ENCODE measurements at places on chromosomes 2 and 18.

DNA sequence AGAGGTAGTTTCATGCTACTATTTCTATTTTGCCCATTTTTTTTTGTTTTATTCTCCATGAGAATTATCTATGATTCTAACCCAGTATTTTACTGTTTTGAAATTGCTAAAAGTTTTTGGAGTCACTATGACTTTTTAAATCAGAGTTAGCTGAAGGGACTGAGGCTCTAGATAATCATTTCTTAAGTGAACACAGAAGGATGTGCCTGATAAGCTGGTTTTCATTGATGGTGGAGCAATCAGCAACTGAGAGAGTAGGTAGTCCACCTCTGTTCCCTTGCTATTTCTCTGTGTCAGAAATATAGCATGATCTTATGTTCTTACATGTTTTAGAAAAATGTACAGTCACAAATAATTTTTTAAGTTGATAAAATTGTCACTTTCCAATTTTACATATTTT, 59.4 kb downstream of the CCDC138 start:
- no peak for DNase-seq

GRCh38 chr18:56351911-56352500, 286.4 kb downstream of the TXNL1 start:
- no peak for DNase-seq

DNA sequence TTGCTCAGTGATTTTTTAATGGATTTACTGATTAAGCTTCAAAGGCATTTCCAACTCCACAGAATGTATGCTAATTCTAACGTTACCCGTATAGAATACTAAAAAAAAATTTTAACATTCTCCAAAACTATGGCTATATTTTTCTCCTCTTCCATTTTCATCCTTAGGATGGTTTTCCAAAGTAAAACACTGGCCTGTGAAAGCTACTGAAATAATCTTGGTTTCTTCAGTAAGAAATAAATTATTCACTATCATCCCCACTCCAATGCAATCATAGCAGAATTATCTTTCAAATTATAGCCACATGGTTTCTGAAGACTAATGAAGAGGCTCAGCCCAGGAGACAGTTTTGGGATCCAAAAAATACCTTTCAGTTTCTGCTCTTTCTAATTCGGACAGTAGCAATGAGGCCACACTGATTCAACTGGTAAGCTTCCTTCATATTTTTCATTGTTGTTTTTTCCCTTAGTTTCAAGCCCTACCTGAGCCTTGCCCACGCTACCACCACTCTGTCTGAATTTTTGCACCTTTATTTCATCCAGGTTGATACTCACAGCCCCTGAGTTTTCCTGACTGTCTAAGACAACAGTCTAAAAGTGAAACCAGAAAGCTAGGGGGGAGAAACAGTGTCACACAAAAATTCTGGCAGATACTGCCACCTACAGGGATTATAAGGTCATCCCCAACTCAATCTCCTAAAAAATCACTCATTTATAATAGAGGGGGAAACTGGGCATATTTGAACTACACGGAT, 887.9 kb downstream of the NRXN1 start:
- no peak for DNase-seq

- no peak for DNase-seq
Observed at GRCh38 chr2:79665091-79665490, 152.2 kb downstream of the CTNNA2 start.

- no peak for DNase-seq
Observed at GRCh38 chr2:135169900-135170753, 118.0 kb downstream of the RAB3GAP1 start.
